ENCODE measurements at places on chromosomes 16 and 17.

DNA sequence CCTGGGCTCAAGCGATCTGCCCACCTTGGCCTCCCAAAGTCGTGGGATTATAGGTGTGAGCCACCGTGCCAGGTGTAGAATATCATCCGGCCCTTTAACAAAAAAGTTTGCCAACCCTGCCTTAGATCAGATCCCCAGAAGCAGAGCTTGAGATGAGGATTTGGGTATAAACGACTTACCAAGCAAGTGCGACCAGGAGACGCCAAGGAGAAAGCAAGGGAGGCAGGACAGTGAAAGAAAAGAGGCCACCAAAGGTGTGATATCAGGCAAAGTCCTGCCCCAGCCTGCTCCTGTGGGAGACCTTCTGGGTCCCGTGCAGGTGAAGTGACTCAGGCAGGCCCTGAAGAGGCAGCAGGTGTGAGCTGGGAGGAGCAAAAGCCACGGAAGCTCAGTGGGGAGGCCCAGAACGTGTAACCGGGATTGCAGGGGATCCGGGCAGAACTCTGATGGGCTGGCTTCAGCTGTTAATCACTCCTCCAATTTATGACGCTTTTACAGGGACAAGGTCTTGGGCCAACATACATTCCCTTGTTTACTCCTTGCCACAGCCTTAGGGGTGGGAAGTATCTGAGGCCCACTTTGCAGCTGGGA lies 14.1 kb upstream of the CALB2 start:
- DNase-seq, result no peak

GRCh38 chr17:61411261-61412142 lies 11.9 kb downstream of the TBX2 start:
- no peak for DNase-seq

- no peak for DNase-seq
These were observed 1.3 kb upstream of the EXOC7 start for GRCh38 chr17:76104896-76105231.

DNA sequence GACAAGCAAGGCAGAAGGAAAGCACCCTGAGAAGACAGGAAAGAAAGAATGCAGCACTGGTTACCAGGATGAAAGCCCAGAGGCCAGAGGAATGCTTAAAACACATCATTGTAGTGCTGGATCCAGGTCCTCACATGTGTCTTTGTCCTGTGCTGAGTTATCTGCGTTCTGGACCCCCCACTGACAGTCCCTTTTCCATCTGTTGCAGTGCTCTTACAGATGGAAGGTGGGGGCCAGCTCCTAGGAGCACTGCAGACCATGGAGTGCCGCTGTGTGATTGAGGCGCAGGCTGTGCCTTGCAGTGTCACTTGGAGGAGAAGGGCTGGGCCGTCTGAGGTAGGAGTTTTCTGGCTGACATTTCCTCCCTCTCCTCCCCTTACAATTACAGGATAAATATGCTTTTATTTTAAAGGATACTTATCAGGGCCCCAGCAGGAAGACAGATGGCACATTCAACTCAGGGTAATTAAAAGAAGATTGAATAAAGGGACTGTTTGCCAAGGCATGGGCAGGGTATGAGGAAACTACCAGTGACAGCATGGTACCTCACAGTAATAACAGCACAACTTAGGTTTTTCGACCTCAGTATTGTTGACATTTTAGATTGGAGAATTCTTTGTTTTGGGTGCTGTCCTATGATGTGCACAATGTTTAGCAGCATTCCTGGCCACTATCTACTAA lies 3.0 kb downstream of the EME1 start:
- no peak for DNase-seq

GRCh38 chr16:63998-64913 lies 8.2 kb downstream of the RHBDF1 start:
- no peak for DNase-seq

DNA sequence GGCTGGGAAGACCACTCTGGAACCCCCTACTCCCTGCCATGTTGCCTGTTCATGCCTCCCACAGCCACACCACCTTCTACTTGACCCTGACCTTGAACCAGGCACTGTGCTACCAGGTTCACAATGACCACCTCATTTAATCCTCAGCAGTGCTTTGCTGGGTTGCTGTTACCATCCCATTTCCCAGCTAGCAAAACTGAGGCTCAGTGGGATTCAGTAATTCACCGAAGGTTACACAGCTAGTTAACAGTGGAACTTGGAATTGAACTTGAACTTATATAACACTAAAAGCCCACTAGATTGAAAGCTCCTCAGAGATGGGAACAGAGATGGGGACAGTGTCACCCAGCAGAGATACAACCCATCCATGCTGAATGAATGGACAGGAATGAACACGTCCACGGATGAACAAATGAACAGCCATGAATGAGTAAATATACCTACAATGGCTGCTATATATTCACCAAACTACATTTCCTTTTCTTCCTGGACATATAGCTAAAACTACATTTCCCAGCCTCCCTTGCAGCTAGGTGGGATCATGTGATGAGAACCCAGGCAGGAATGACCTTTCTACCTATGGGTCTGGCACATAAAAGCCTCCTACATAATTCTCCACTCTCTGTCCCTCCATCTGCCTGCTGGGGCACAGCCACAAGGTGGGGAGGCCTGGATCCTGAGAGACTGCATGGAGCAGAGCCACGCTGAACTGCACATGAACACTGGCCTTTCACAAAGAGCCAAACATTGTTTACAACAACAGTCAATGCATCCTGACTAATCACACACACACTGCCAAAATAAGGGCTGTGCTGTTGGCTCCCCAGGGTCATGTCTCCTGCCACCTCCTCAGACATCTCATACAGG lies 94.8 kb downstream of the RMI2 start:
- DNase-seq, result no peak

DNA sequence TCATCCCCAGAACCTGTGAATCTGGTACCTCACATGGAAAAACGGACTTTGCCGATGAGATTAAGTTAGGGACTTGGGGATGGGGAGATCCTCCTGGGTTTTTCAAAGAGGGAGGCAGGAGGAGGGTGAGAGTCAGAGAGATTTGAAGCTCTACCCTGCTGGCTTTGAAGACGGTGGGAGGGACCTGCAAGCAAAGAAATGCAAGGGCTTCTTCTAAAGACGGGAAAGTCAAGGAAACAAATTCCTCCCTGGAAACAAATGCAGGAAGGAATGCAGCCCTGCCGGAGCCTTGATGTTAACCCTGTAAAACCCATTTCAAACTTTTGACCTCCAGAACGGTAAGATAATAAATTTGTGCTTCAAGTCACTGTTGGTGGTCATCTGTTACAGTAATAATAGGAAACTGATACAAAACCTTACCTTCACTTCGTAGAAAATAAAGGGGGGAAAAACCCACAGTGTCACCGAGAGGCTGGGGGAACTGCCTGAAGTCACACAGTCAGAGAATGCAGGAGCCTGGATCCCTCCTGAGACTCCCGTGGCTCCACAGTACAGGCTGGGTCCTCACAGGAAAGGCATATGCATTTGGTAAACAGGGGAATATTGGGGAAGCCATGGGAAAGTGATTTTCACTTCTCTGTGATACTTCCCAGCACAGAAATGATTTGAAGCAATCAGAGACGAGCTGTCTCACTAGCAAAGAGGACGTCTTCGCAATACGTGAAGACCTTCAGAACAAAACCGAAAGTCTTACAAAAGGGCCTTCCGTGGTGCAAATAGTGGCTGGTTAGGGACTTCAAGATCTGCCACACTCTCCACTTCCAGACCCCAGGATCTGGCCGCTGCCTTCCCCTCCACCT lies 58.9 kb upstream of the CLEC3A start:
- DNase-seq, result no peak

DNA sequence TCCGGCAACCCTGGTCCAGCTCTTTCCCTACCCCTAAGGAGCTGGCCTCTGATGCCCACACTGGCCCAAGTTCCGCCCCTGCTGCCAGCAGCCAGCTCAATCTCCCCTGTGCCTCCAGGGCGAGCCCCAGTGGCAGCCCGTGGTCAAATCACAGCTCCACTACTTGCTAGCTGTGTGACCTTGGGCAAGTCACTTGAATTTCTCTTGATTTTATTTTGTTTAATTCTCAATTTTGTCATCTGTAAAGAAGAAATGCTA lies 10.3 kb downstream of the CASKIN2 start:
- DNase-seq, result no peak

- no peak for DNase-seq
These were observed 40.8 kb downstream of the KANSL1 start for GRCh38 chr17:46152423-46152822.
